Astrocyte of the cerebellum (primary cell): ENCODE measurements at places on chromosomes 1 and 21.

GRCh38 chr1:30511563-30511962 lies 211.8 kb downstream of the MATN1 start:
- DNase-seq = no peak

DNA sequence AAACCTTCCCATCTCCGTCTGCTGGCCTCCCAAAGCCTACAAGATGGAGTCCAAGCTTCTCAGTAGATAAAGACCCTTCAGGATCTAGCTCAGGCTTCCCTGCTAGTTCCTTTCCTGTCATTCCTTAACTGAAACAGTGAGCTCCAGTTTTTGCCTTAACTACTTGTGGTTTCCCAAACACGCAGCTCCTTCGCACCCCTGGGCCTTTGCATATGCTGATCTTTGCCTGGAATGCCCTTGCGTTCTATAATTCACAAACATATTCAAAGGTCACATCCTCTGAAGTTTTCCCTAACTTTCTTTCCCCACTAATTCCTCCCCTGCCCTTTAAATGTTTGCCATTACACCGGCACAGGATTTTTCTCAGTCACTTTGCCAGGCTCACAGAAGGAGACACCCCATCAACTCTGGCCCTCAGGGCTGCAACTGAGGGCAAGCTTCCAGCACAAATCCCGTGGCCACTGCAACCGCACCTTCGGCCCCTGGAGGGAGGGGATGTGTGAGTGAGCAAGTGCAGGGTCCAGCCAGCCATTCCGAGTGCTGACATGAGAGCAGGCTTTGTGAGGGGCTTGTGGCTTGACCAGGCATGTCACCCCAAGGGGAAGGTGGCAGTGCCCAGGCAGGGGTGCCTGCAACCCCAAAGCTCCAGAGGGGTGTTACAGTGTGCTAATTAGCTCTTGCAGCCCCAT lies 41.3 kb downstream of the RAB3B start:
- DNase-seq = no peak

- no peak for DNase-seq
These were observed 83.2 kb downstream of the APP start for GRCh38 chr21:26087223-26087918.

DNA sequence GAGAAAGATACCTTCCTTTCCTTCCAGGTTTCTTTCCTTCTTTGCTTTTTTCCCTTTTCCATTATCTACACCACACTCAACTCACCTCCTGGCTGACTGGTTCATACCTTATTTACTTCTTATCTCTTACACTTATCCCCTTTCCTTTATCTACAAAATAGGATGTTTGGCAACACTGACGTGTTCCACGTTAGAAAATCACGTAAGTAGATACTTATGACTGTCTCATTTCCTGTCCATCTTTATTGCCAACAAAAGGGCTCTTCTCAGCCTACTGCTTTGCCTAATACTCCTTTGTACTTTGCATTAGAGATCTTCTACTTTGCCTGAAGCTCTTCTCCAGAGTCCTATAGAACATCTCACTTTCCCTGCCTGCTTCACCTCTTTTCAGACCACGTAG lies 25.1 kb downstream of the SYNJ1 start:
- no peak for DNase-seq

DNA sequence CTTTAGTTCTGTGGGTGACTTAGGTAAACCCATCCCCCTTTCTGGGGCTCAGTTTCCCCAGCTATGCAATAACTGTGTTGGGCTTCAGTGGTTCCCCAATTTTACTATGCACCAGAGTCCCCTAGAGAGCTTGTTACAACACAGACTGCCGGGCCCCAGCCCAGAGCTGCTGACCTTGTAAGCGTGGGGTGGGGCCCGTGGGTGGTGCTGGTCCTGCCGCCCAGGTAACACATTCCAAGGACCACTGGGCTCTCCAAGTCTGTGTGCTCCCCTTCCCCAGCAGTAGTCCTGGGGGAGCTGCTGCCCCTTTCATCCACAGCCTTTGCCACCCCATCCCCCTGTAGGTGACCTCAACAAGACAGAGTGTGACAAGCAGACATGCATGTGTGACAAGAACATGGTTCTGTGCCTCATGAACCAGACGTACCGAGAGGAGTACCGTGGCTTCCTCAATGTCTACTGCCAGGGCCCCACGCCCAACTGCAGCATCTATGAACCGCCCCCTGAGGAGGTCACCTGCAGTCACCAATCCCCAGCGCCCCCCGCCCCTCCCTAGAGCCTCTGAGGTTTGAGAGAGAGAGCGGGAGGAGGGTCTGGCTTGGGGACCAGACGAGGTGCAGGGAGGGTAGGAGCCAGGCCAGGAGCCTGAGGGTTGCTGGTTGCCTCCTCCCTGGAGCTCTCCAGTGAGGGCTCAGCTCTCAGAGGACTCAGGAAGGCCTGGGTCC lies 8.9 kb downstream of the PLA2G2F start:
- no peak for DNase-seq

DNA sequence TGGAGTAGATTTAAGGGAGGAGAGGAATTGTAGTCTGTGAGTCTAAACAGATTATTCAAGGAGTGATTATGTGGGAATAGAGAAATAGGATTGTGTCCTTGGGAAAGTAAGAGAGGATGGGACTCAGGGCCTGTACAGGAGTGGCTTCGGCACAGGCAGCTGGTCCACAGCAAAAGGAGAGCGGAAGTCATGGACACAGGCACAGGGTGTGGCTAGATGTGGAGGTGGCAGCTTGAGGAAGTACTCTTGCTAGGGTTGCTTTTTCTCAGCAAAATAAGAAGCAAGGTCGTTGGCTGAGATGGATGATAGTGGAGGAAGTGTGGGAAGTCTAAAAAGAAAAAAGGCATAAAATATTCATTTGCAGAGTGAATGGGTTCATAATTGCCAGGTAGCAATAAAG lies 18.5 kb upstream of the ZNF648 start:
- DNase-seq = no peak

DNA sequence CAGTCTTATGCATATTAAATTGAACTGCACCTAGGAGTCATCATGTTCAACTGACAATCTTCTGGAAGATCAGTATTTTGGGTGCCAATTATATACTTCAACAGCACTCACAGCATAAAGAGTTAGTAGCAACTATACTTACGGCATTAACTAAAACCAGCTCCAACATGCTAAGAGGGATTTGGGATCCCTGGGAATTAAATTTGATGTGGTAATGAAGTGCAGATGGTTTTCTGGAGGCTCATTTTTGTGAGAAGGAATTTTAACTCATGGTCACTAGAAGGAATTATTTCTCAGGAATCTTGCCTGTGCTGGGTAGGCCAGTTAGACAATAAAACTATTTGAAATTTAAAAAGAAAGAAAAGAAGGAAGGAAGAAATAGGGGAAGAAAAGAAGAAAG lies 18.3 kb downstream of the IFI44 start:
- no peak for DNase-seq

GRCh38 chr1:10948463-10948775 lies 64.0 kb upstream of the TARDBP start:
- DNase-seq = no peak

- no peak for DNase-seq
These were observed 57.8 kb upstream of the TARBP1 start for GRCh38 chr1:234536741-234537140.

DNA sequence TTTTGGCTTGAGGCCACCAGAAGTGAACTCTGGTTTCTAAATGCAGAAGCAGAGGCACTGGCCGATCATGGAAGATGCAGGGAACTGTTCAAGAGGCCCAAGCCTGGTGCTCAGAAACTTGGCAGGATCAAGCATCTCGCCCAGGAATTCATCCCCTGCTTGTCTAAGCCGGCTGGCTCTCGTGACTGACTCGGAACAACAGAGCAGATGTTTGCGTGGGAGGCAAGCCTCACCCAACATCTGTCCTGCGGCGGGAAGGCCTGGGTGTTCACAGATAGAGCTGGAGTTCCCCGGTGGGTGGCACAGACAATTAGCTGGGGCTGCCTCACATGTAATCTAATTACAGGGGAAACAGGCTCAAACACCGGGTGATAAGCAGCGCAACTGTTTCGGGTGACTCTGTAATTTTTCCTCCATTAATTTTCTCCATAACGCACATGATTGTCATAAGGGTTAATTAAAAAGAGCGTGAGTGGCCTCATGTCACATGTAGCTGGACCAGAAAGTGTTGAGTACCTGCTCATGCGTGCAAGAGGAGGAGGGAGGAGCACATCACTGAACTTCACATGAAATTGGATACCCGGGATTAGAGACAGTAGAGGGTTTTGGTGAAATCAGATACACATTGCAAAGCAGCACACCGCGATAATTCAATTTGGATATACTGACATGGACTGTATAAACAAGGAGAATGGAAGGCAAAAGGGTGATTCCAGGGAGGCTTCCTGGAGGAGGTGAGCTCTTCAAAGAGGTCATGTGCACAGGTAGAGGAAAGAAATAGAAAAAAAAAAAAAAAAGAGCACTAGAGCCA lies 180.0 kb downstream of the ETS2 start:
- peak; percentile 80 for DNase-seq

GRCh38 chr1:160996178-160996577 lies 24.8 kb downstream of the F11R start:
- DNase-seq = no peak

GRCh38 chr1:175976865-175977642 lies 230.0 kb downstream of the COP1 start:
- no peak for DNase-seq

DNA sequence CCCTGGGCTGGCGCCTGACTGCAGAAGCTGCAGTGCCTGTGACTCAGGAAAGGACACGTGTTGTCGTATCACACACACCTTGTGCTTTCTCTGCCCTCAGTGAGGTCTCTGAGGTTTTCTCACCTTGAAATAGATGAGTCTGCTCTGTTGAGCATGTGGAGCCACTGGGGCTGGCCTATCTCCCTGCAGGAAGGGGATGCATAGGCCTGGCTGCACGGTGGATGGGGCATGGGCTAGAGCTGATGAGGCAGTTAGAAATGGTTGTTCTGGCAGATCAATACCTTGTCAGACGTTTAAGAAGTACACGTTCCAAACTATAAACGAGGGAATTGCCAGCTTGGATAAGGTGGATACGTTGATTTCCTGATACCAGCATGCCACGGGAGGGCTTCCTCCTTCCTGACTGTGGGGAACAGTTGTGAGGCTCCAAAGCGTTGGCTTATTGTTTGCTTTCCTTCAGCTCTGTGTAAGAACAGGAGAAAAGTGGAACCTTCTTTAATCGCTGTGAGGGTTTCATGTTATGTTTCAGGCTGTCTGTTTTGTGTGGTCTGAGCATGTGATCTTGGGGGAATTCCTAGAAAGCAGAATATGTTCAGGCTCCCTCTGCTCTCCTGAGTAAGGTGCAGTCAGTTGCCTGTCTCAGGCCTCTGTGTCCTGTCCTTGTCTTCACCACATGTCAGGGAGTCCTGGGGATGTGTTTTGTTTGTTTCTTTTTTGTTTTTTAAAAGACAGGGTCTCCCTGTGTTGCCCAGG lies 44.8 kb downstream of the PCNT start:
- DNase-seq = no peak

DNA sequence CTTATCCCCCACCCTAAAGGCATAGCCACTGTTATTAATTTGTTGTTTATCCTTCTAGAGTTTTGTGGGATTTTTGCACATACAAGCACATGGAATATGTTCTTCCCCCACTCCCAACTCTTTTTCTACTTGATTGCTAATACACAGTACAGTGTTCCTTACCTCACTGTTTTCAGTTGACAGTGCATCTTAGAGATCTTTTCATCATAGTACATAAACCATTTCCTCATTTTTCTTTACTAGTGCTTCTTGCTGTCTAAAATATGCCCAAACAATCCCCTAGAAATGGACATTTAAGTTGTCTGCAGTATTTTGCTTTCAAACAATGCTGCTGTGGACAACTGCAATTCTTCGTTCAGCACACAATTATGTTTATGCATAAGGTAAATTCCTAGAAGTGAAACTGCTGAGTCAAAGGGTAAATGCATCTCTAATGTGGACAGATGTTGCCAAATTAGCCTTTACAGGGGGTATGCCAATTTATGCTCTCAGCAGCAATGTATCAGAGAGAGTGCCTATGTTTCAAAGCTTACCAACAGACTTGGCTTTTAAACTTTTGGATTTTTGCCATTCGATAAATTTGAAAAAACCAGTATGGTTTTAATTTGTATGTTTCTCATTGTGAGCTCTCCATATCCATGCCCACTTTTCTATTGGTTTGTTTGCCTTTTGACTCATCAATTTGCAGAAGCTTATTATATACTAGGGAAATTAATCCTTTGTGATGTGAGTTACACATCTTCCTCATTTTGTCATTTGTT lies 132.6 kb downstream of the MRPS6 start:
- peak; percentile 5 for DNase-seq

DNA sequence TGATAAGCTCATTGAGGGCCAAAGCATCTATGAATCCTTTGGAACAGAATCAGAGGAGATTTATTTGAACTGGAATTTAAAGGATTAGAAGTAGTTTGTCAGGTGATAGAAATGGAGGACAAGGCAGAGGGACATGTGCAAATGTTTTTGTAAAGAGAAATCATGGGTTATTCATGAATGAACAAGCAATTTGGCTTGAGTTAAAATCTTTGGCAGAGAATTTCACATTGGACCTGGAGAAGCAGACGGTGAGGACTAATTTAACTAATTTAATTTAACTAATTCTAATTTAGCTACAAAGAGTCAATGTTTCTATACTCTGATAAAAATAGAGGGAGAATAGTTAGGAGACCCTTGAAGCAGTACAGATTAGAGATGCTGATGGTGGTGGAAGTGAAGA lies 36.3 kb downstream of the SNX7 start:
- DNase-seq = no peak

GRCh38 chr1:157087030-157087429 lies 12.6 kb downstream of the ETV3L start:
- DNase-seq = no peak

- DNase-seq = no peak
These were observed 418.9 kb downstream of the PRDM2 start for GRCh38 chr1:14118691-14119485.

- no peak for DNase-seq
These were observed 54.5 kb upstream of the IGSF5 start for GRCh38 chr21:39690454-39690853.

- DNase-seq = no peak
These were observed 28.7 kb upstream of the KCNJ15 start for GRCh38 chr21:38228115-38228514.

GRCh38 chr1:230067419-230067870 lies 407 bp downstream of the GALNT2 start:
- DNase-seq = no peak

- no peak for DNase-seq
These were observed 357.4 kb upstream of the ADGRL2 start for GRCh38 chr1:81443288-81443687.

DNA sequence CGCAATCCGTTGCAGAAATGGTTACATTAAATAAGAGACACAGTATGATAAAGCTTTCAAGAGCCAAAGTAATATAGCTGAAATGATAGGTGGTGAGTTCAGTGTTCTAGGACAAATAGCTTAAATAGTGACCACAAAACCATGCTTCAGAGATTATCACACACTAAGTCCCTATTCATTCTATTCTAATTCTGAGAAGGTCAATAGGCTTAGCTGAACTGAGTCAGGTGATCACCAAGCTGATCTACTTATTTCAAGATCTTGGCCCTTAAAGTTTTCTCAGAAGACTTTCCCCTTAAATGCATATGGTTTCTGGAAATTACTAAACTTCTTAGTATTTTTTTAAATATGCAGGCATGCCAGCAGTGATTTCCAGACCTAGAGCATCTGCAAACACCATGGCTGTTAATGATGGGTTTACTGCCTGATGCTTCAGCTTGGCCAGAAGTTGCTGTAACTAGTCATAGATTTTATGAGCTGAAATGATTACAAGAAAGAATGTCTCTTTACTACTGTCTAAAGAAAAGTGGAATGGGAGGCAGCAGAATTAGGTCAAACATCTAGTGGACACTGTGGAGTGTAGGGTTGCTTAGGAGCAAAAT lies 242.9 kb downstream of the ST6GALNAC3 start:
- no peak for DNase-seq

- peak; percentile 59 for DNase-seq
These were observed 753 bp downstream of the KIF1B start for GRCh38 chr1:10210841-10211804.
